ENCODE measurements at places on chromosomes 12 and 14.
A peak's percentile ranks its signal among the peaks of the same experiment; 100 is the strongest.

DNA sequence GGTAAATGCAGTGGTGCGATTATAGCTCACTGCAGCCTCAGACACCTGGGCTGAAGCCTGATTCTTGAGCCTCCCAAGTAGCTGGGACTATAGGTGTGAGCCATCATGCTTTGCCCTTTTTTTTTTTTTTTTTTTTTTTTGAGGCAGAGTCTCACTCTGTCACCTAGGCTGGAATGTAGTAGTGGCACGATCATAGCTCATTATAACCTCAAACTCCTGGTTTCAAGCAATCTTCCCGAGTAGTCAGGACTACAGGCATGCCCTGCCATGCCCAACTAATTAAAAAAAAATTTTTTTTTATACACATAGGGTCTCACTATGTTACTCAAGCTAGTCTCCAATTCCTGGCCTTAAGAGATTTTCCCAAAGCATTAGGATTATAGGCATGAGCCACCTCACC, 6.9 kb downstream of the ATP2A2 start:
- no peak for DNase-seq

- peak; percentile 97 for DNase-seq
Measured at GRCh38 chr14:20613094-20614037, 22.2 kb upstream of the RNASE12 start.

DNA sequence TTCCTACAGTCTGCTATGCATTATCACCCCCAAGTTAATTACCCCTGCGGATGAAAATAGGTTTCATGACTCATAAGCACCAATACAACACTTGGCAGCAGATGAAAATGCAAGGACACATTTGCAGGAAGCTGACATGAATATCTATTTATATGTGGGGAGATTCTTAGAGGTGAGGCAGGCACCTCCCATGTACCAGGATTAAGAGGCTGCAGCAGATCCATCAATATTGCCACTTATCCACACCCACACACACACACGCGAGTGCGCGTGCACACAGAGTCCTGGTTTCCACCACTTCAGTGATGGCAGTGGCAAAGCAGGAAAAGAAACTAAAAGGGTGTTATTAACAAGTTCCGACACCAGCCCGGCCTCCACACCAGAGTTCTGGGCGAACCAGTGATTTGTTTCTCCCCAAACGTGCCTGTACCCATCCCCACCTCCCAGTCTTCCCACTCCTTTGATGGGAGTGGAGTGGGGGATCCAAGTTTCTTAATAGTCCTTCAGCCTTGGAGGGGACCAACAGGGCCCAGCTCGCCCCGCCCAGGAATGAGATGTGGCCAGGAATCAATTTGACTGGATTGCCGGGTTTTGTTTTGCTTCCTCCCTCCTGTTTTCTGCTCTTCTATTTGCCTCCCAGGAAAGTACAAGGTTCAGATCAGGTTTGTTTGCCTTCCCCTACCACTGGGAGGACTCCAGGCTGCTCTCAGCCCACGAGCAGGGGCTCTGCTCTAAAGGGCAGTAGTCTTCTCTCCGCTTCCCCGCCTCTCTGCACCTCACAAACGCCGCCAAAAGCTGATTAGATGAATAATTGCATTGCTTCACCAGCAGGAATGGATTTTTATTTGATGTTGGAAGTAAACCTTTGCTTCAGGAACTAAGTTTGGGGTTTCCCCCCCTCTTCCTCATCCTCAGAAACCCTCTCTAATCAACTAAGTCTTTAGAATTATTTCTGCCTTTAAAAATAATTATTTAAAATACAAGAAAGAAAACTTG, 5.2 kb downstream of the IRF2BPL start:
- DNase-seq: peak; percentile 45

- DNase-seq: no peak
Measured at GRCh38 chr12:22971247-22971646, 346.3 kb downstream of the ETNK1 start.

- DNase-seq: no peak
Measured at GRCh38 chr14:102394717-102395375, 32.1 kb downstream of the TECPR2 start.

GRCh38 chr14:30179381-30180130, 251.9 kb upstream of the PRKD1 start:
- DNase-seq: no peak

GRCh38 chr12:56836317-56836716, 73.2 kb downstream of the HSD17B6 start:
- DNase-seq: no peak

GRCh38 chr12:29589286-29589820, 91.9 kb upstream of the OVCH1 start:
- no peak for DNase-seq

GRCh38 chr12:124796303-124796960, 67.2 kb downstream of the SCARB1 start:
- DNase-seq: peak; percentile 32
